Bronchus fibroblast of lung (primary cell): ENCODE measurements at places on chromosomes 1 and 21. TPM values are rescaled to one million over a fixed set of nuclear protein-coding genes. Genes with fewer than 3 reads are reported as not detected.

OR2W3 gene
- total RNA-seq = not detected in 2 replicates

SWT1 gene
- total RNA-seq = 2.1 and 2.5 TPM in 2 replicates

FAM229A gene
- 1.0 and 1.9 TPM in 2 replicates for total RNA-seq

AMPD1 gene
- not detected in 2 replicates for total RNA-seq

USP1 gene
- 27.1 and 31.4 TPM in 2 replicates for total RNA-seq

LPAR3 gene
- 2.8 and 3.0 TPM in 2 replicates for total RNA-seq

CYP4A22 gene
- not detected in 2 replicates for total RNA-seq

FAM72C gene
- total RNA-seq = 2.5 and 3.4 TPM in 2 replicates

CD1C gene
- total RNA-seq = not detected in 2 replicates

RPTN gene
- not detected in 2 replicates for total RNA-seq

IVL gene
- total RNA-seq = not detected in 2 replicates

FAM110D gene
- not detected in 2 replicates for total RNA-seq

TIMM17A gene
- total RNA-seq = 48.5 and 51.6 TPM in 2 replicates

A3GALT2 gene
- not detected in 2 replicates for total RNA-seq

SRSF11 gene
- 41.6 and 55.3 TPM in 2 replicates for total RNA-seq

TSPAN2 gene
- total RNA-seq = under 0.01 TPM in 1 of 2 replicates, not detected in the other

OR6K6 gene
- not detected in 2 replicates for total RNA-seq

FCMR gene
- total RNA-seq = 1.0 and 1.2 TPM in 2 replicates

NCF2 gene
- not detected in 2 replicates for total RNA-seq

FCAMR gene
- not detected in 2 replicates for total RNA-seq

KIRREL1 gene
- total RNA-seq = 57.7 and 58.1 TPM in 2 replicates

ADAMTSL4 gene
- total RNA-seq = 23.5 and 25.6 TPM in 2 replicates

SUSD4 gene
- under 0.01 and 1.2 TPM in 2 replicates for total RNA-seq

DNALI1 gene
- total RNA-seq = 7.9 and 8.2 TPM in 2 replicates

SPRR2B gene
- not detected in 2 replicates for total RNA-seq

ALG14 gene
- 1.6 and 1.7 TPM in 2 replicates for total RNA-seq

MYCL gene
- 0.15 and 0.50 TPM in 2 replicates for total RNA-seq

SEMA6C gene
- total RNA-seq = 2.0 and 2.1 TPM in 2 replicates

TMPRSS15 gene
- not detected in 2 replicates for total RNA-seq

ZNF683 gene
- not detected in 2 replicates for total RNA-seq

TRPM2 gene
- not detected in 2 replicates for total RNA-seq

PGLYRP4 gene
- not detected in 2 replicates for total RNA-seq

ALX3 gene
- total RNA-seq = not detected in 2 replicates

GJB3 gene
- total RNA-seq = not detected in 2 replicates

USH2A gene
- total RNA-seq = under 0.01 TPM in 1 of 2 replicates, not detected in the other

PLA2G2C gene
- total RNA-seq = not detected in 2 replicates

ANKRD65 gene
- 0.45 and 0.50 TPM in 2 replicates for total RNA-seq

UQCRHL gene
- total RNA-seq = 0.89 and 1.2 TPM in 2 replicates

ACP6 gene
- total RNA-seq = 9.4 and 10.9 TPM in 2 replicates

VHLL gene
- not detected in 2 replicates for total RNA-seq

ROR1 gene
- total RNA-seq = 9.5 and 12.1 TPM in 2 replicates

RSPH1 gene
- not detected in 2 replicates for total RNA-seq

PTPN22 gene
- 0.45 and 0.84 TPM in 2 replicates for total RNA-seq

IFI44L gene
- total RNA-seq = 1.2 and 1.8 TPM in 2 replicates
